Nasal cavity respiratory epithelium epithelial cell of viscerocranial mucosa (primary cell): ENCODE measurements at places on chromosomes 5 and 9. TPM values are rescaled to one million over a fixed set of nuclear protein-coding genes. Genes with fewer than 3 reads are reported as not detected.

The CARTPT gene
- total RNA-seq = not detected in 2 replicates

The PCDHB16 gene
- 0.07 TPM in 1 of 2 replicates, not detected in the other for total RNA-seq

The TAF11L10 gene
- total RNA-seq = not detected in 2 replicates

The C8G gene
- total RNA-seq = 0.28 TPM in 1 of 2 replicates, not detected in the other

The CNTNAP3 gene
- 7.2 and 10.3 TPM in 2 replicates for total RNA-seq

The KCNIP1 gene
- not detected in 2 replicates for total RNA-seq

The CCDC69 gene
- 2.1 and 5.6 TPM in 2 replicates for total RNA-seq

The BARHL1 gene
- total RNA-seq = not detected in 2 replicates

The TNFSF8 gene
- total RNA-seq = not detected in 2 replicates
